ENCODE measurements at places on chromosomes 1 and 21.

DNA sequence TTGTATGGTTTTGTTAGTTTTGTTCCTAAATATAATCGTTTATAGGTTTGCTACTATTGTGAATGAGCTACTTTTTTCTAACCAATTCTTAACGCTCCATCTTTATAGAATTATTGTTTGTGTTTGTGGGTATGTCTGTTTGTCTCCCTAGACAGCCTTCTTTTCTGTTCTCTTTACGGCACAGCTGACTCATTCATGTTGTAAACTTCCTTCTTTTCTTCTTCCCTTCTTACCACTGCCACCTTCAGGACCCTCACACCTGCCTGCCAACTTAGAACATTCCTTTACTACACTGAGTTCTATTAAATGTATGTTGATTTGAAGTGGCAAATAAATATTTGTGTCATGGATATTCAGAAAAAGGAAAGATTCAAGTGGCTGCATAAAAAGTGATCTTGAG, 29.1 kb downstream of the AK5 start:
- DNase-seq: no peak

GRCh38 chr1:72278461-72278860, 3.9 kb downstream of the NEGR1 start:
- DNase-seq: no peak

- no peak for DNase-seq
Measured at GRCh38 chr1:91613595-91613994, 112.9 kb downstream of the CDC7 start.

GRCh38 chr1:50208315-50208714, 99.6 kb downstream of the ELAVL4 start:
- no peak for DNase-seq

GRCh38 chr1:25431955-25432719, 1.4 kb downstream of the MACO1 start:
- DNase-seq: no peak
